Mammary microvascular endothelial cell (primary cell): ENCODE measurements at places on chromosomes 5 and 9. TPM values are rescaled to one million over a fixed set of nuclear protein-coding genes. Genes with fewer than 3 reads are reported as not detected.

Gene RNF44
- total RNA-seq = 6.5 and 7.3 TPM in 2 replicates

Gene PCDHA12
- not detected in 2 replicates for total RNA-seq

Gene HSPB3
- total RNA-seq = not detected in 2 replicates

Gene IL9
- total RNA-seq = not detected in 2 replicates

Gene SH3TC2
- total RNA-seq = 3.8 and 4.6 TPM in 2 replicates
